ENCODE measurements at places on chromosomes 13 and 19.

GRCh38 chr19:40365613-40366401 is 17.3 kb downstream of the PLD3 start:
- DNase-seq: peak; percentile 64

DNA sequence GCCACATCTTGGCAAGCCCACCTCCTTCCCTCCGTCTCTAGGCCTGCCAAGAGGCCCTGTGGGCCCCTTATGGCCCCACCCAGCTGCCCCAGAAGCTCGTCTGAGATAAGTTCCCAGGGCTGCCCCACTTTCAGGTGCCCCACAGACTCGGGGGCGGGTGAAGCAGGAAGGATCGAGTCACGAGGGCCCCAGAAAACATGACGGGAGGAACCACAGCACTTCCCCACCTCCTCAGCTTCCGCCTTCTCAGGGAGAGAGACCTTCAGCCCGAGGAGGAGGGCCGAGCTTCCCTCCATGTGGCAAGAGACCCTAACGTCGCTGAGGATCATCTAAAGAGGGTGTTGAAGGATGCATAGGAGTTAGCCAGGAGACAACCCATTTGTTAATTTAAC is 4.5 kb upstream of the IL12RB1 start:
- peak; percentile 83 for DNase-seq

- DNase-seq: no peak
Measured at GRCh38 chr19:38267761-38268483, 3.5 kb downstream of the SPINT2 start.

- no peak for DNase-seq
Measured at GRCh38 chr13:76772241-76772640, 114.0 kb downstream of the KCTD12 start.

GRCh38 chr13:111156421-111156820 is 41.3 kb downstream of the ARHGEF7 start:
- DNase-seq: no peak

- DNase-seq: no peak
Measured at GRCh38 chr19:1063030-1063908, 3.7 kb upstream of the ARHGAP45 start.

DNA sequence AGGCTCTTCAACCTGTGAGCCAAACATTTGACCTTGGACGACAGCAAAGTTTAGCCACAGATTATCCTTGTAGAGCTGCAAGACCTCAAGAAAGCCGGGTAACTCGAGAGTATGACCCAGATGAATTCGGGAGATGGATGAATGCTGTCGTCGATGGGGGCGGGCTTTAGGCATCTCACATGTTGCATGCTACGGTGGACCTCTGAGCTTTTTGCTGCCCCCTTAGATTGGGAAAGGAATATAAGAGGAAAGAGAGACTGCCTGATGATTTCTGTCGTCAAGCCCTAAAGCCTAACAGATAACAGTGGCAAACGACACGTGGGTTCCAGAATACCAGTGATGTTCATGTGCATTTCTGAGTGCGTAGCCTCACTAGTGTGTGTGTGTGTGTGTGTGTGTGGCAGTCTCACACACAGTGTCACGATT is 730 bp upstream of the ABCC4 start:
- DNase-seq: no peak

DNA sequence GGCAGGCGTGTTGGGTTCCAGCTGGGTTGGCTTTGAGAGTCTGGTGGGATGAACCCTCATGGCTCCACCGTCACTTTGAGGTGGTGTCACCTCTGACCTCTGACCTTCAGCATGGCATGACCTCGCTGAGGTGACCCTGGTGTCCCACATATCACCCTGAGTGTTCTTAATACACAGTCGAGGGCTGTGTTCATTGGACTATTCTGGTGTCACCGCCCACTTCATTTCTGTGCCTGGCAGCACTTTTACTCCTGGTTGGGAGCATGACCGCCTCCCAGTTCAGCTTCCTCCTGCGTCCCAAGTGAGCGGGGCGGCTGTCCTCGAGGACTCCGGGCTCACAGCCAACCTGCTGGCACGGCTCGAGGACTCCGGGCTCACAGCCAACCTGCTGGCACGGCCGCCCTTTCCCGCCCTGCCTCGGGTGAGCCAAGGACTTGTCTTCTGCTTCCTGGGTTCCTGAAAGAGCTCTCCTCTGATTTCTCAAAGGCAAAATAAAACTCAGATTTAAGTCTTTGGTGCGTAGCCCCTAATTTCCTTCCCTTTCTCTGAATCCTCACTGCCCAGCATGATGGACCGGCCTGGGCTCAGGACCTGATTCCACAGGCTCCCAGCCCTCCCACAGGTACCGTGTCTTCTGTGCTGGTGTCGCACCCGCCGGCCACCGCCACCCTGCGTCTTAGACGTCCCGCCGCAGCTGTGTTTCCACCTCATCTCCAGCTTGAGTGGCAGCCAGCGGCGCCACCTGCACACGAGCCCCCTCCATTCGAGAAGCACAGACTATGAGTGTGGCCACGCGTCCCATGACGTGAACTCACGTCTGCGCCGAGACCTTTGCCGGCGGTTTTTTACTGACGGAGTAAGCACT is 10.4 kb downstream of the ATP4B start:
- no peak for DNase-seq

DNA sequence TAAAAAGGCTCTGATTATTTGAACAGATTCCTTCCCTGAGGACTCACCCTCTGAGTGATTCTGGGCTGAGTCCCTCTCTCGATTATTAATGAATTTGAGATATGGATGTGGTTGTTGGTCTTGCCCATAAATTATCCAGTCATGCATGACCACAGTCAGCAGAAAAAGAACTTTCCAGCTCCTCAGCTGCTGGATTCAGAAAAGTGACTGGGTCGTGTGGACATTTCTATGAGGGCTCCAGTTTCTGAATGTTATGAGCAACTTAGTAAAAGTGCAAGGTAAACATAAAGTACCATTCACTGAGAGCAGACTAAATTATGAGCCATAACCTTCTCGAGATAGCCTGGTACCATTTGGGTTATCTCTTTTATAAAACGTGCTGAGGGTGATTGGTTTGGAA is 100.1 kb upstream of the CLDN10 start:
- no peak for DNase-seq

GRCh38 chr13:79481685-79482052 is 714 bp downstream of the NDFIP2 start:
- peak; percentile 71 for DNase-seq

DNA sequence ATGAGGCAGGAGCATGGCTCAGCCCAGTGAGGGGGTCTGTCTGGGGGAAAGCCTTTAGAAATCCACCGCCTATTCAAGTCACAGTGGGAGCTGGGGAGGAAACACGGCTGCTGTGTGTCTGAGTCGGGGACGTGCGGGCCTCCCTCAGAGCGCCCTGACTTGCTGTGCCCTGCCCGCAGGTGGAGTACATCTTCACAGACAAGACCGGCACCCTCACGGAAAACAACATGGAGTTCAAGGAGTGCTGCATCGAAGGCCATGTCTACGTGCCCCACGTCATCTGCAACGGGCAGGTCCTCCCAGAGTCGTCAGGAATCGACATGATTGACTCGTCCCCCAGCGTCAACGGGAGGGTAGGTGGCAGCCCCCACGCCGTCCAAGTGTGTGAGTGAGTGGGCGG is 137.8 kb upstream of the MCF2L start:
- no peak for DNase-seq

Data from stimulated activated CD8-positive, alpha-beta memory T cell treated with anti-CD3 and anti-CD28 coated beads, Interleukin-2, amount 100 ng/mL, for 48 hours (primary cell).